Activated CD8-positive, alpha-beta memory T cell treated with anti-CD3 and anti-CD28 coated beads, Interleukin-2, amount 10 ng/mL, durations not matched to agents 7 days and 5 days (primary cell): ENCODE measurements at places on chromosomes 13 and 19.

GRCh38 chr13:109999659-110000533 lies 213.5 kb upstream of the IRS2 start:
- DNase-seq = no peak

DNA sequence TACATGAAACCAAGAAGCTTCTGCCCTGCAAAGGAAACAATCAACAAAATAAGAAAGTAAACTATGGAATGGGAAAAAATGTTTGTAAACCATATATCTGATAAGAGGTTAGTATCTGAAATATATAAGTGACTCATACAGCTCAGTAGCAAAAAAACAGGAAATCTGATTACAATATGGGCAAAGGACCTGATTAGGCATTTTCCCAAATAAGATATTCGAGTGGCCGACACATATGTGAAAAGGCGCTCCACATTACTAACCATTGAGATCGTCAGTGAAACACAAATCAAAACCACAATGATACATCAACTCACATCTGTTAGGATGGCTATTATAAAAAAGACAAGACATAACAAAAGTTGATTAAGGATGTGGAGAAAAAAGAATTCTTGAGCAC lies 2818.6 kb upstream of the PCDH20 start:
- DNase-seq = no peak

DNA sequence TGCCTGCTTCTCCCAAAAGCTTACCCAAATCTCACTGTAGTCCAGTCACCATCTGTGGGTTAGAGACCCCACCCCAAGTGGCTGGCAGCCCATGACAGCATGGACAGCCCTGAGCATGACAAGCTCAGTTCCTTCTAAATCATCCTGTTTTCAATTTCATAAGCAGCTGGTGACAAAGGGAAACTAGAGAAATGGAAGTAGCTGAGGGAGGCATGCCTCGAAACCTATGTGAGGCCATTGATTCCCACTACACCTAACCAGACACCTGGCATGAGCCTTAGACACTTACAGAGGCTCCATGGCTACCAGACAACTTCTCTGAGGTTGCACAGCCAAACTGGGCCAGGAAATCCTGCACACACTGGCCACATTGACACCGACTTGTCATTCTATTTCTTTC lies 56.2 kb downstream of the ABCC4 start:
- no peak for DNase-seq

DNA sequence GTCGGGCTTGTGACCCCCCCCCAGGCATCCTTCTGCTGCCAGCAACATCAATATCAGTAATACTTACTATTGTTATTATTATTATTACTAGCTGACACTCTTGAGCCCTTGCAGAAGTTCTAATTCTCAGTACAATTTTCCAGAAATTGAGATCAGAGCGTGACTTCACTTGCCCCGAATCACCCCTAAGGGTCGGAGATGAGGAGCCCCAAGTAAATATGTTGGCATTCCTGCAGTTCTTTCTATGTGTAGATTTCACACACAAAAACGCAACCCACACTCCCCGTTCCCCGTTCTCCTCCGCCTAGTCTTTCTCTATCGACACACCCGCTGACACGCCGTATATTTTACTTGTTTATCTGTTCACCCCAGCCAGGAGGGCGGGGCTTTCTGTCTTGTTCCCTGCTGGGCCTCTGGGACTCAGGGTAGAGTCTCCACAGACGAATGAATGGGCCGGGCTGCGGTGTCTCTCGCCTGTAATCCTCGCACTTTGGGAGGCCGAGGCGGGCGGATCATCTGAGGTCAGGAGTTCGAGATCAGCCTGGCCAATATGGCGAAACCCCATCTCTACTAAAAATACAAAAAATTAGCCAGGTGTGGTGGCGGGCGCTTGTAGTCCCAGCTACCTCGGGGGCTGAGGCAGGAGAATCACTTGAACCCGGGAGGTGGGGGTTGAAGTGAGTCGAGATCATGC lies 14.7 kb downstream of the TLE5 start:
- peak; percentile 59 for DNase-seq

- no peak for DNase-seq
Measured at GRCh38 chr19:55544776-55545439, 435 bp downstream of the SBK3 start.

GRCh38 chr19:56678205-56678604 lies 6.6 kb upstream of the ZNF835 start:
- no peak for DNase-seq

DNA sequence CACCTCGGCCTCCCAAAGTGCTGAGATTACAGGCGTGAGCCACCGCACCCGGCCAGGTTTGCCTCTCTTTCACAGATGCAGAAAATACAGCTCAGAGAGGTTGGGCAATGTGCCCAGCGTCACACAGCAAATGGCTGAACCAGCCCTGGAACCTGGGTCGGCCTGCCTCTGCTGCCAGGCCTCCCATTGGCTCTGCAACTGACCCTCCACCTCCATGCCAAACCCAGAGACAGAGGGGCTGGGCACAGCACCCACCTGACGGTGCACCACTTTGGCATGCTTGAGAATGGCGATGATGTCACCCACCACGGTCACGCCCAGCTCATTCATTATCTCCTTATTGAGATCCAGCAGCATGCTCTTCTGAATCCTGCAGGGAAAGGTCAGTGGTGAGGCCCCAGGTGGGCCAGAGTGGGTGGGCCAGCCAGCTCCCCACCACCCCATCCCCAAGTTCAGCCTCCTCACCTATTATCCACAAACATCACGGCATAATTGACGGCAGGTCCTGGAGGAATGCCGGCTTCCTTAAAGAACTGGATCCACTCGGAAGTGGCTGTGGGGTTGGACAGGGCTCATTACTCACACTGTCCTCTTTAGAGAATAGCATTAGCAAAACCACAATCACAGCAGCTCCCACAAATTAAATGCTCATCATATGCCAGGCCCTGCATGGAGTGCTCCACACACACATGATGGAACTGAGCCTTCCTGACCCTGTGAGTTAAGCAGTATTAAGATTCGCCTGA lies 12.2 kb downstream of the C19orf47 start:
- no peak for DNase-seq

GRCh38 chr19:14582894-14583340 lies at the start of gene CLEC17A:
Gene CLEC17A (plus strand): TSS chr19:14583084. CDS start chr19:14583161, 77 bp downstream.
- no peak for DNase-seq

DNA sequence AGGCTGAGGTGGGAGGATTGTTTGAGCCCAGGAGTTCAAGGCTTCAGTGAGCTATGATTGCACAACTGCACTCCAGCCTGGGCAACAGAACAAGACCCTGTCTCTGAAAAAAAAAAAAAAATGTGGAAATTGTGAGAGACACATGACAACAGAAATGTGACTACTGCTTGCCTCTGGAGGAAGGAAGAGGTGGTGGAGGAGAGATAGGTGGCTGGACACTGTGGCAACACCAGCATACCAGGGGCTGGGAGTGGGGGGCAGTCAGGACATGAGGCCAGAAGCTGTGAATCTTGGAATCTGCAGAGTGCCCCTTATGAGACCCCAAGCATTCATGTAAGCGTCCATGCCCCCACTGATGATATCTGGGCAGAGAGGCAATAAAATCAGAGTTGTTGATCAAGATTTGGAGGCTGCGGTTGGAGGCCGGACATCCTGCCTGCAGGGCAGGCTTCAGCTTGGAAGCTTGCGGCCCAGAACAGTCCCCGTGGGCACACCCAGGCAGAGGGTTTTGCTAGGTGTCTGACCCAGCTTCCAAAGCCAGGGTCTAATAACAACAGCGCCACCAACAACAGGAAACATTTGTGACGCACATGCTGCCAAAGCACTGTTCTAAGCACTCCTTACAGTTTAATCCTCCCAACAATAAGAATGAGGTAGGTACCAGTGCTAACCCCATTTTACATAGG lies 16.9 kb downstream of the FAM187B start:
- peak; percentile 89 for DNase-seq
